CD4-positive, alpha-beta T cell treated with Interleukin-15 for 1 hour (primary cell): ENCODE measurements at places on chromosomes 7 and 10.

DNA sequence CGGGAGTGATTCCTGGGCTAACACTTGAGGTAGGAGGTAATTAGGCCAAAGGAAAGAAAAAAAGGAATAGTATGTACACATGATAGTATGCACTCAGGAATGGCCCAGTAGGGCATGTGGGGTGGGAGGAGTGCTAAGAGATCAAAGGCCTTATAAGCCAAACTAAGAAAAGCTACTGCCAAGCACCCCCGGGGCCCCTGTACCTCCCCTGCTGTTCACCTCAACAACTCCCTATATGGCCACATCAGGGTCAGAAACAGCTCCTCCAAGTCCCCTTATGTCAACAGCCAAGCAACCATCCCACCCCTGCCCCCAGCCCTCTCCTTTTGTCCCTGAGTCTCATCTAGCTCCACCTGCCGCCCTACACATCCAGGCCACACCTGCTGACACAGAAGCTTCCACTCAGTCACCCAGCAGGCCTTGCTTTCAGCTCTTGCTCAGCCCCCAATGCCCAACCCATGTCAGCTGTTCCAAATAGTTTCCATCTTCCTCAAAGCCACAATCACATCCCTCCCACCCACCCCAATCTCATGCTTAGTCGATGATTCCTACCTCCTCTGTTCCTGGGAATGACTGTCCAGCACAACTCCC lies 80.2 kb downstream of the SORBS1 start:
- DNase-seq: no peak

DNA sequence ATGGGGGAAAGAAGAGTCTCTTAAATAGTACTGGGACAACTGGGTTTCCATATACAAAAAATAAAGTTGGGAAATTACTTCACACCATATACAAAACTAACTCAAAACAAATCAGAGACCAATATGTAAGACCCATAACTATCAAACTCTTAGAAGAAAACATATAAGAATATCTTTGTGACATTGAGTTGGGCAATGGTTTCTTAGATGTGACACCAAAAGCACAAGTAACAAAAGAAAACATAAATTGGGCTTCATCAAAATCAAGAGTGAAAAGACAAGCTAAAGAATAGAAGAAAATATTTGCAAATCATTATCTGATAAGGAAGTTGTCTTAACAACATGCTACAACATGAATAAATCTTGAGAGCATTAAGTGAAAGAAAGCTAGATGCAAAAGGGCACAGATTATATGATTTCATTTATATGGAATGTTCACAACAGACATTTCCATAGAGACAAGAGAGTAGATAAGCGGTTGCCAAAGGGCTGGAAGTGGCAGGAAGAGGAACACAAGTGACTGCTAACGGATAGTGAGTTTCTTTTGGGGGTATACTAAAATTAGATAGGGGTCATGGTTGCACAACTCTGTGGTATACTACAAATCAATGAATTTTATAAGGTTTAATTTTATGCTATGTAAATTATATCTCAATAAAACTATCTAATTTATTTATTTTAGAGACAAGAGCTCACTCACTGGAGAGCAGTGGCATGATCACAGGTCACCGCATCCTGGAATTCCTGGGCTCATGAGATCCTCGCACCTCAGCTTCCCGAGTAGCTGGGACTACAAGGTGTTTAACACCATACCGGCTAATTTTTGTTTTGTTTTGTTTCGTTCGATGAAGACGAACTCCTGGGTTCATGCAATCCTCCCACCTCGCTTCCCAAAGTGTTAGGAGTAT lies 35.4 kb downstream of the JMJD1C start:
- no peak for DNase-seq

GRCh38 chr10:123252779-123253178 lies 98.6 kb downstream of the BUB3 start:
- no peak for DNase-seq

DNA sequence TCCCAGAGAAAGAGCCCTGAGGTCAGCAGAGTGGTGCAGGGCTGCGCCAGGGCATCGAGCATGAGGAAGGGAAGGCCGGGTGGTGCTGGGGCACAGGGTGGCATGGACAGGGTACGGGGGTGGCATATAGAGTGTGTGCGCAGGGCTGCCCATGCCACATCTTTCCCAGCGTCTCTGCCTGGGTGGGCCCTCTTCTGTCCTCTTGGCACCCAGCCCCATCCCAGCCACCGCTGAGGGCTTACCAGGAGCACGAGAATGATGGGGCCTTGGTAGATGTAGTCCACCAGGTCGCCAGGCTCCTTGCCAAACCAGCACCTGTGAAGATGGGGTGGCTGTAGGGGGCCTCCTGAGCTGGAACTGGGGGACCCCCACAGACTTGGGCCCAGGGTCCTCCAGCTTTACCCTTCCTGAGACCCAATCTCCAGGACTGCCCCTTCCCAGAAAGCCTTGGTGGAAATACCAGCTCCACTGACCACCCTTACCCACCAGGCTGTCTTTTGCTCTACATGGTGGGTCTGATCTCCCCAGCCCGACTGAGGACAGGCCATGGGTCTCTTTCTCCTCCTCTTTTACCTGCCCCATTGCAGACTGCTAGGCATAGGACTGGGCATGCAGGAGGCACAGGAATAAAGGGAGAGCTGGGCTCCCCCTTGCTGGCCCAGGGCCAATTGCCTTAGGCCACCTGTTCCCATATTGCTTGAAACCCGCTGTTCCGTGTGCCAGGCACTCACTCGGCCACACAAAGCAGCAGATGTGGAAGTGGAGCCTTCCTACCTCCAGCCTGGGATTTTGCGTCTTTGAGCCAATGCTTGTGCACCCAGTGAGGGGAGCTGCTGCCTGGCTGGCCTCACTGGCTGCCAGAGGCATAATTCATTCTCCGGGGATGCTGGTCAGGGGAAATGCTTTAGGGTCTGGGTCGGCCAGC lies 21.7 kb downstream of the CRHR2 start:
- DNase-seq: no peak

- DNase-seq: no peak
Measured at GRCh38 chr10:93352638-93353383, 129.3 kb downstream of the MYOF start.

DNA sequence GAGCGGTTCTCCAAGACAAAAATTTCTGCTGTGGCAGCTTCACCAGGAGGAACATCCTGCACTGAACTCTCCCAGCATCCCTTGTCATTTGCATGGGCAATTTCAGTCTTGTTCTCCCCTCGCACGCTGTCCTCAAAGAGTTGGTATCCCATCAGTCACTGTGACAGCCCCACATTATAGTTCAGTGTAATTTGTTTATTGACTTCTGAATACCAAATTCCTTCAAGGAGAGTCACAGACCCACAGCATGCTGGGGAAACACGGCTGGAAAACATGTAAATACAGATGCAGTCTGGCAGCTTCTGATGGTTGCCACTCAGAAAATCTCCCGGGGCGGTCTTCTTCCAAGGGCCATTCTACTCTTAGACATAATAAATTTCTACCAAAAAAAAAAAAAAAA lies 151.0 kb upstream of the NEBL start:
- no peak for DNase-seq

DNA sequence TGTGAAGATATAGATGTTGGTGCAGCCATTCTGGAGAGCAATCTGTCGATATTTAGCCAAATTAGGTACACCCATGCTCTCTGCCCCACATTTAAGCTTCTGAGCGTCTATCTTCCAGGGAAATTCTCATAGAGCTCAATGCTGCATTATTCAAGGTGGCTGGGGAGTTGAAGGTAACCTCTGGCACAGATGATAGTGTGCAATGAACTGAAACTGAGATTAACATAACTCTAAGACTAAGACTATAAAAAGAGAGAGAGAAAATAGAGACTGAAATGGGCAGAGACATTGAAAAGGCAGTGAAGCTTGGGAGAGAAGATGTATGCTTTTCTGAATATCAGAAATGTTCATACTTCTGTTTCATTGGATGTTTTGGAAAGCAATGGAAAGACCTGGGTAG lies 1197.0 kb upstream of the AUTS2 start:
- DNase-seq: no peak

- no peak for DNase-seq
Measured at GRCh38 chr10:88687853-88688467, 18.1 kb upstream of the LIPK start.

GRCh38 chr10:102009801-102010425 lies 46.1 kb downstream of the ARMH3 start:
- DNase-seq: peak; percentile 53

DNA sequence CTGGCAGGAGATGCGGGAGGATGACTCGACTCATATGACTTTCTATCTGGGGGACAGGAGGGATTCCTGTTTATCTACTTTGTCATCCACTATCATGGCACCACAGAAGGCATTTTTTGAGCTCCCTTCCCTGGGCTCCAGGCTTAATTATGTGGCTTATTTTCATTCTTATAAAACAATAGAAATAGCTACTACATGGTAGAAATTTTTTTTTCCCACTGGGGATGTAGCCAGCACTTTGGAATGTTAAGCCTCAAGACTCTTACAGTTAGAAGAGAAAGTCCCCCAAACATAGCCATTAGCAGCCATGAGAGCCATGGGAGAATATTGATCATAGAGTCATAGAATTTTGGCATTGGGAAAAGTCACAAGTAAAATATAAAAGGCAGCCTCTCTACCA lies 14.6 kb upstream of the FAM180A start:
- no peak for DNase-seq

DNA sequence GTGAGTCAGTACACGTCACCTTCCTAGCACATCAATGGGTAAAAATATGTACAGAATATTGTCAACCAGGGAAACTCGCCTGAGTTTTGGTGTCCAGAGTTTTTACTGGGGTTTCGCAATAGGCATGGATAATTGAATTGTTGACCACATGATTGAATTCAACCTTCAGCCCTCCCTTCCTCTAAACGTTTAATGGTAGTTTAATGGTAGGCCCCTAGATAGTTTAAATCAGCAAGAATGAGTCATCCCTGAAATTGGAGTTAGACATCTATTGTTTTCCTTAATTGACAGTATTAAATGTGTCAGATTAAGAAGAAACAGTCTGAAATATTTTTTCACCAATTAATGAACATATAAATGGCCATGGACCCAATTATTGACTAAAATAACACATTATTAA lies 57.8 kb upstream of the CACNA2D1 start:
- DNase-seq: no peak

- no peak for DNase-seq
Measured at GRCh38 chr7:13920053-13920697, 69.3 kb downstream of the ETV1 start.

GRCh38 chr7:76000566-76000965 lies 6.2 kb upstream of the TMEM120A start:
- no peak for DNase-seq

DNA sequence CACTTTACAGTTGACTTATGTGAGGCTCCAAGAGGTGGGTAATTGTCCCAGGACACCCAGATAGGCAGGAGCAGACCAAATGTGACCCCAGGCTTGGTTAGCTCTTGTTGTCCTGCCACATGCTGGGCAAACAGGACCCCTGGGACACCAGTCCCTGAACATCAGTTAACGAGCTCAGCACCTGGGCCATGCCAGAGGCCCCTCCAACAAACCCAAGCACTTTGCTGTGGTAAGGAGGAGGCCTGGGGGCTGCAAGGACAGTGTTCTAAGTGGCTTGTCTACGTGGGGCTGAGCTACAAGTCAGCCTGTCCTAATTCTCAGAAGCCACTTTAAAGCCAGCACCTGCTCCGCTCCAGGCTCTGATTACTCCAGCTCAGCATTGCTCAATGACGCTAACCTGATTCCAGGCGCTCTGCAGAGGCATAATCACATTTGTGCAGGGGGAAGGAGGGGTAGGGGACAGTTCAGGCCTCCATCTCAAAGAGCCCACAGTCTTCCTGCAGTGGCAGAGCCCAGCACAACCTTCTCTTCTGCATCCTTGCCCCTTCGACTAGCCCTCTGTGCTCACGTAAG lies 57.2 kb downstream of the DDC start:
- no peak for DNase-seq

DNA sequence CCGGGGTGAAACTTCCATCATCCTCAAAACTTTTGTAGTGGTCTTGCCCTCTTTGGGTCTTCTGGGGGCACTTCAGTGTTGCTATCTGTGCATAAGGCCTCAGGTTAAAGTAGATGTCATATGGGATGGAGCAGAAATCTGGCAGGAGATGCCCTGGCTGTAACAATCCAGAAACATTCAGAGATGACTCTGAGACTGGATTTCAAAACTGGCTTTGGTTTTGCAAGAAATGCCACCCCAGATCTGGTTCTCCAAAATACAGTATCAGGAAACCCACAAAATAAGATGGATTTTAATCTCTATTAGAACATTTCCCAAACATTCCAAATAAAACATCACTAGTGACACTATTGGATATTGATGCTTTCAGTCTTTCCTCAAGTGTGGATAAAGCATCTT lies 191.5 kb downstream of the REEP3 start:
- no peak for DNase-seq

DNA sequence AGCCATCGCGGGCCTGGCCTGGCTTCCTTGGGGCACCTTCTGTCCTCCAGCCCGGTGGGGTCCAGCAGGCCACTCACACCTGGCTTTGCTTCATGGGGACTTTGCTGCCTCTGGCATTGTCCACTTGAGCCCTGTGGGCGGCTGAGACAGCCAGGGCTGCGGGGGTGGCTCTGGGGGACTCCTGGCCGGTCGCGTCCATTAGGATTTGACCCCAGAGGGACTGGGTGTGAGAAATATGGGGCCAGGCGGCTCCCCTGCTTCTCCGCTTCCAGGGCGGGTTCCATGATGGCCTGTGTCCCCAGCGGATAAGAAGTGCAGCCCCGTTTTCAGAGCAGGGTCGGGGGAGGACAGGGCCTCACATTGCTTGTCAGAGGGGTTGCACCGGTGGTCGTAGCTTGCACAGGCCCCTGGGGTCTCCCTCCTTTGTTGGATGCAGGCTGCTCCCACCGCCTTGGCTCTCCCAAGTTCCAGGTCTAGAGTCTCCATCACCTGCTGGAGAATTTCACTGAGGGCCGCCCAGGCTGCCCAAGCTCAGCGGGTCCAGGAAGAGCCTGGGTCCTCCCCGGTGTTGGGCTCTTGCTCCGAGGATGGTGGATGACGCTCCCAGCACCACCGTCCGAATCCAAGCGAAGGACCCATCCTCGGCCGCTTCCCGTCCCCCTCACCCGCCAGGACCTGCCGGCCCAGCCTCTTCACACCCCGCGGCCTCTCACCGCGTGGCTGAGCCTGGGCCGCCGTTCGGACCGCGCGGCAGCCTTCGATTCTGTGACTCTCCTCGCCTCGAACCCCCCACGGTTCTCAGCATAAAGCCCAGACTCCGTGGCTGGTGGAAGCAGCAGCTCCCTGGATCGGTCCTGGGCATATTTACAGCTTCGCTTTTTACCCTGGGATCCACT lies 140.1 kb downstream of the DYNC2I1 start:
- no peak for DNase-seq

- no peak for DNase-seq
Measured at GRCh38 chr7:152025937-152026890, 740 bp downstream of the GALNT11 start.

DNA sequence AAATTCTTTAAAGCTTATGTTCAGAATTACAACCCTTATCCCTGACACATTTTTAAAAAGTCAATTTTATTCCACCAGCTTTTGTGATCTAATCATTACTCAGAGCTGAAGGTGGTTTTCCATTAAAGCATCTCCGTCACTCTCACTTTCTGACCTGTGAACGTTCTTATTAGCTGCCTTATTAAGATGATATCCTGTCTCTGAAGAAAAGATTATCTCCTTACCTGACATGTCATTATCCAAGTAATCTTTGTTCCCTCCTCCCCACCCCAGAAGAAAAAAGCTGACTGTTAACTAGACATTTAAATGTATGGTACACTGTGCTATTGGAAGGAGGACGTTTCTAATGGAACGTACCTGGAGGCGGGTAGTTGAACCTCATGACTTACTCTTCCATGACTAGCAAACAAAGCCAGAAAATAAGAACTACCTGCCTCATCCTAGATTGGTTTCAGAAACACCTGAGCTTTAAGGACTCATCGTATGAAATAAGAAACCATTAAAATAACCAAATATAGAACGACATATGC lies 708.7 kb downstream of the PARD3 start:
- no peak for DNase-seq
